Astrocyte (in vitro differentiated cells and primary cell): ENCODE measurements at places on chromosomes 13 and 19.

GRCh38 chr19:18588611-18589379 is at the start of gene REX1BD:
TSS of gene REX1BD (plus strand) at chr19:18588798. CDS start at chr19:18588802, 4 bp downstream.
- peak; percentile 59 for DNase-seq

- DNase-seq: no peak
These were observed 12.9 kb downstream of the GZMM start for GRCh38 chr19:556611-557382.

- DNase-seq: peak; percentile 96
These were observed 141.7 kb upstream of the SERP2 start for GRCh38 chr13:44231786-44232516.

- DNase-seq: no peak
These were observed 32.2 kb downstream of the UFM1 start for GRCh38 chr13:38381890-38382289.

DNA sequence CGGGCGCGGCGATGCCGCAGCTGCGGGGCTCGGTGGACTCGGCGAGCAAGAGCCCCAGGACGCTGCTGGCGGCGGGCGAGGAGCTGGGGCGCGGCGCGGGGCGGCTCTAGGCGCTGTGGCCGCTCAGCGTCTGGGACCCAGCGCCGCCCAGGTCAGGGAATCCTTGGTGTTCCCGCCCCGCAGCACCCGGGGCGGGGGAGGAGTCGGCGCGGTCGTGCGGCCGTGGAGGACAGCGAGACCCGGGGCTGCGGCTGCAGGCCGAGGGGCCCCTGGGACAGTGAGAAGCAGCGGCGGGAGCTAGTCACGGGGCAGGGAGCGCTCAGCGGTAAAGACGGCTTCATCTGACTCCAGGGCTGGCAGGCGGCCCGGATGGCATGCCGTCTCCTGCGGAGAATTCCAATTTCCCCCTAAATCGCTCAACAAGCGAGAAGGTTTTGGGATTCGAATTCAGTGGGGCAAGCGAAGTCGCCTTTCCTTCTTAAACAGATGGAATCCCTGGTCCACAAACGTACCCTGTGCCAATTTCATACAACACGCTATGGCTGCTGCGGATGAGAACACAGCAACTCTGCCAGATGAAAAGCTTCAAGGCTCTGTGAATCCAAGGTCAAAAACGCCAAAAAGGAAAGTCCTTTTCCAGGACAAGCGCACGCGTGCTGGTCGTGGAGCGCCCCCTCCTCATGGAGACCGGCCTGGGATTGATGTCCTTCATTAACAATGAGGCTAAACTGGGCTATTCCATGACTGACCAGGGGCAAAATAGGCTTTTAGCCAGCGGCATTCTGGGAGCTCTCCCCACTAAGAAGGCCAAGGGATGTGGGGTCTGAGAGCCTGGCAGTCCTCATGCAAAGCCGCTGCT is 4.2 kb upstream of the ZSCAN4 start:
- DNase-seq: peak; percentile 27

DNA sequence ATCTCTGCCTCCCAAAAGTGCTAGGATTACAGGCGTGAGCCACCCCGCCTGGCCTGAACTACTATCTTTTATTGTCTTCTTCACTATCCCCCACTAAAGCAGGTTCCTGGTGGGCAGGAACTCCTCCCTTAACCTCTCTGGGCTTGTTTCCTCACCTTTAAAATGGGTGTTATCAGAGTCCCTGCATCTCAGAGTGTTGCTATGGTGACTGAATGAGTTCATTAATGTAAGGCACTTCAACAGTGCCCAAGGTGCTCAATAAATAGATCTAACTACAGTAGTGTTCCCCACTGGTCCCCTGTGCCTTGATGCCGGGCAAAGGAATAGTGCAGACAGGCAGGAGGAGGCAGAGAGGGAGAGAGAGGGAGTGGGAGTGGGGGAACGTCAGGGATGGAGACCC is 20.5 kb downstream of the CCDC97 start:
- DNase-seq: no peak

DNA sequence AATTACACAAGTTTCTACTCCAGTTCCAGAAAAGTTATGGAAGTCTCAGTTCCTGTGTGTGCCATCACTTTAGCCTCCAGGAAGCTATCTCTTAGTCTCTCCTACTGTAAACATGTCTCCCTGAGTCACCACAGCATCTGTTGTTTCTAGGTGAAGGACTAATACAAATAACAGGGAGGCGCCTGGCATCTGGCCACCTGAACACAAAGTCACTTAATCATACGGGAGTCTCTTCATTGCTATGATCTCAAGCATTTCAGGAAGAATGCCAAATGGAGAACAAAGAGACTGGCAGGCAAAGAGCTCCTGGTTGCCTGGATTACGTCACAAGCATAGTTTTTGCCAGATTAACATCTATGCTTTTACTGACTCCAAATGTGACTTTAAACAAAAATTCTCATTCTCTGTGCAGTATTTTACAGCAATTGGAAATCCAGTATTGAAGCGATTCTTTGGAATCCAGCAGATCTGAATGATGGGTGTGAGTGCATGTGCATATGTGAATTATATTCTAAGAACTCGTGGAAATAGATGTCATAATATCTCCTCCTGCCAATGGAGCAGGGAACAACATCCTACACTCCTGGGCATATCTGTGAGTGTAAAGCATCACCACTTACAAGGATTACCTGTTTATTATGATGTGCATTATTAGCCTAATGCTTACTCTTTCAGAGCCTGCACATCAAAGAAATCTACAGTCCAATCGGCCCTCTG is 572.8 kb downstream of the PCDH9 start:
- DNase-seq: peak; percentile 99

DNA sequence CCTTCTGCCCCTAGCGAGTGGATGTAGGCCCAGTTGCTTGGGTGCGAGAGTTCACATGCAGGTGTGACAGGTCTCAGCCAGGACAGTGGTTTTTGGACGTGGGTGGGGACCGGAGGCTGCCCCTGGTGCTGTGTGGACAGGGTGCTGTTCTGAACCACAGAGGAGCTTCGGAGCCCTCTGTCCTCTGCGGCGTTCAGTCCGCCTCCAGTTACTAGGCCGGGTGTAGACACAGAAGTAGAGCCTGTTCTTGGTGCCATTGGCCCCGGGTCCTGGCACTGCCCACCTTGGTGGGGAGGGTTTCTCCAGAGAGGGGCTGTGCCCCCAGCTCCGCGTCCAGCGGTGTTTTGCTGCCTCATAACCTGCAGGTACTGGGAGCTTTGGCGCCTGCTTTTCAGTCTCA is 52.4 kb downstream of the MCF2L start:
- DNase-seq: no peak

DNA sequence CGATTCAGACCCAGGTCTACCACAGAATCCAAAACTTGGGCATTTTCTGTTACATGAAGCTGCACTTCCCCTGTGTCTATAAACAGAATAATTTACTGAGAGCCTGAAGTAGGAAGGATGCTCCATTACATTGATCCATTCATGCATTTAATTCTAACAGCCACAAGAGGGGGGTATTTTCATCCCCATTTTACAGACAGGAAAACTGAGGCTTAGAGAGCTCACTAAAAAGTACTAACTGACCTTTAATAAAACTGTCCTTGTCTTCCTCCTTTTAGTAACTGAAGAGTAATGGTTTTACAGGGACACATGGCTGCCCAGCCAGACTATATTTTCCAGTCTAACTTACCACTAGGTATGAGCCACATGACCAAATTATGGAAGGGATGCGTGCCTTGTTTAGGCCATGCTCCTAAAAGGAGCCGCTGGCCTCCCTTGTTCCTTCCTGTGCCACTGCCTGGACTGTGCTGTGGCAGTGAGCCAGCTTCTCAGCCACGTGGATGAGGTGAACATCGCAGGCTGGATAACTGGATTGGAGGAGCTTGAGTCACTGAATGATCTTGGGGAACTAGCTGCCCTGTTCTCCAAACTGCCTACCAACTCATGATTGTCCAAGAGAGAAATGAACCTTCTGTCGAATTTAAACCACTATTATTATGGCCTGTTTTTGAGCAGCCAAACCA is 108.3 kb downstream of the DOCK9 start:
- DNase-seq: no peak

- DNase-seq: no peak
These were observed 1358.1 kb downstream of the EFNB2 start for GRCh38 chr13:105177265-105177900.

DNA sequence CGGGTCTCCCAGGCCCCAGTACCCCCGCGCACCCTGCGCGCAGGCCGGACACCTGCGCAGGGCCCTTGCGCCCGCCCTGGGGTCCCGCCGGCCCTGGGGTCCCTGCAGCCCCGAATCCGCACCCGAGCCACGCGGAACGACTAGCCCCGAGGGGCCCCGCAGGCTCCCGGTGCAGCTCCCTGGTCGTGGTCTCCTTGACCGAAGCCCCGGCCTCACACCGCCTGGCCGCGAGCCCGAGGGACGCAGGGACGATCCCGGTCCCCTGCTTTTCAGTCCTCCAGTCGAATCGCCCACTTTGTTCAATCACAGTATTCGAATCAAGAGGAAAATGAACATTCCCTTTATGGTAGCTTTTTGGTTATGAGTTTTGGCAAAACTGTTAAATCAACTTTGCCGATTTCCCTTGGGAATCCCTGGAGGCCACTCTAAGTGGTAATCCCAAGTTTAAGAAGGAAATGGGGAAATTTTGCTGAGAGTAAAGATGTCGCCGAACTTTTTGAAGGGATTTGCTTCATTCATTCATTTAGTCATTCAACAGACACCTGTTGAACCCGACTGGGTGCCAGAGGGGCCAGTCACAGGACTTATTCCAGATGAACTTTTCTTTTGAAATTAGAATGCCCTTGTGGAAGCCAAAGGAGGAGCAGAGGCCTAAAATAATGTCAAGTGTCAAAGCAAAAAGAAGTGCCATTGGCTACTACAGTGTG is 75.0 kb downstream of the ZIC5 start:
- no peak for DNase-seq

- no peak for DNase-seq
These were observed 9.6 kb downstream of the FEM1A start for GRCh38 chr19:4801085-4801619.

DNA sequence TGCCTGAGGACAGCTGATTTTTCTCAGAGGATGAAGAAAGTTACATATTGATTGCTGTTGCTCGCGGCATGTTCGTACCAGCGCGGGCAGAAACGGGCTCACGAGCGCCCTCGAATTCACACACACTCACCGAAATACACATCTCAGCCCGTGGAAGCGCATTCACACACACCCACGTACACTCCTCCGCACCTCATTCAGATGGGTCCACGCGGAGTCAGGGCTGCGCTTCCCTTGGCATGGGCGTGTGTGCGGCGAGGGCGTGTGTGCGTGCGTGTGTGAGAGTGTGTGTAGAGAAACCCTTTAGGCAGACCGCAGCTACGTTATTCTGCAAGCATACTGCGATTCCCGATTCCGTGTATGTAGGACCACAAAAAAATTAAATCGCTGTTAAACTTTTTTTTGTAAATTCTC is 2.1 kb upstream of the PCDH17 start:
- DNase-seq: peak; percentile 35

- DNase-seq: no peak
These were observed 7.5 kb upstream of the MIER2 start for GRCh38 chr19:351976-352625.

DNA sequence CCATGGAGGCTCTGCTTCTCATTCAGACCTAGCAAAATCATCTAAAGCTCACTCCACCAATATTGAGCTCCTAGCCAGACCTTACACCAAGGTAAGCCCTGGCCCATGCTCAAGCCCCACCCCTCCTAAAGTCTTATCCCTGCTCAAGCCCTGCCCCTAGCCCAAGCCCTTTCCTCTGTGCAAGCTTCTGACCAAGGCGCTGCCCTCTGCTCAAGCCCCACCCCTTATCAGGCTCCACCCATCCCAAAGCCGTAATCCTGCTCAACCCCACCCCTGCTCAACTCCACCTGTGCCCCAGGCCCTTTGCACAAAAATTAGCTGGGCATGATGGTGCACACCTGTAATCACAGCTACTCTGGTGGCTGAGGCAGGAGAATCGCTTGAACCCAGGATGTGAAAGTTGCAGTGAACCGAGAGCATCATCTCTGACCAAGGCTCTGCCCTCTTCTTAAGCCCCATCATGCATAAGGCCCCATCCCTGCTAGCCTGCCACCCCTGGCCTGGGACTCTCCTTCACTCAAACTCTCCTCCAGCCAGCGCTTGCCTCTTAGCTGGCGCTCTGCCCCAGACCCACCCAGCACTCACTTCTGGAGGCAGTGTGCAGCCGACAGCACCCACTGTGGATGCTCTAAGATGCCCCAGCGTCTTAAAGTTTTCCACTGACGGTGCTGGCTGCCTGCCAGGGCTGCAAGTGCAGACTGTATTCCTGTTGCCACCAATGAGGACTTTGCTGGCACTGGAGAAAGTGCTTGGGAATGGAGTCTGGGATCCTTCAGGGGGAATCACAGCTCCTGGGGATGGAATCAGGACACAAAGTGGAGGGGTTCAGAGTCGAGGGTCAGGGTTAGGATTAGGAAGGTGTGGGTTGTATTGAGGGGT is 16.5 kb downstream of the KLK4 start:
- no peak for DNase-seq

DNA sequence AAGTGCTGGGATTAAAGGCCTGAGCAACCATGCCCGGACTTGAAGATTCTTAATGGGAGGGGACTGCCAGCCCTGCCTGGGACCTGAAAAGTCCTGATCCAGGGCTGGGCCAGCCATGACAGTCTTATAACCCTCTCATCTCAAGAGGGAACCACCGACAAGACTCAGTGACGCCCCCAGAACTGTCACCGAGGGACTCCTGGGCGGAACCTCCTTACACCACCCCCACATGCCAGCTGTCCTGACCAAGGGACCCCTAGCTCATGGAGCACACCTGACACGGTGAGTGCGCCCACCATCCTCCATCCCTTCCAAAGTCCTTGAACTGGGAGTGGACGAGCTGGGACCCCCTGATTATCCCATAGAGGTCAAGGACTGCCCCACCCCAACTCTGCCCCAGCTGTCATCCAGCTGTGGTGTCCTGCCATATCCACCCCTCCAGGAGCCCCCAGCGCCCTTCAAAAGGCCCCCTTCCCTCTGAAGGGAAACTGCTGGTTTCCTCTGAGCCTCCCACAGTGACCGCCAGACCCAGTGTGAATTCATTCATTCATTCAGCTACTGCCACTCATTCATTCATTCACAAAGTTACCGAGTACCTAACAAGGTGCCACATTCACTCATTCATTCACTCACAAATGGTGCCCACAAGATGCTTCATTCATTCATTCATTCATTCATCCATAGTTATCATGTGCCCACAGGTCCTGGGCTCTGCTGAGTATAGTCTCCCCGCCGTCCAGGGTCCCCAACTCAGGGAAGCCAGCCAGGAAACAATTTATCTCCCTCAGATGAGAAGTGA is 3.7 kb downstream of the NDUFA11 start:
- DNase-seq: no peak

DNA sequence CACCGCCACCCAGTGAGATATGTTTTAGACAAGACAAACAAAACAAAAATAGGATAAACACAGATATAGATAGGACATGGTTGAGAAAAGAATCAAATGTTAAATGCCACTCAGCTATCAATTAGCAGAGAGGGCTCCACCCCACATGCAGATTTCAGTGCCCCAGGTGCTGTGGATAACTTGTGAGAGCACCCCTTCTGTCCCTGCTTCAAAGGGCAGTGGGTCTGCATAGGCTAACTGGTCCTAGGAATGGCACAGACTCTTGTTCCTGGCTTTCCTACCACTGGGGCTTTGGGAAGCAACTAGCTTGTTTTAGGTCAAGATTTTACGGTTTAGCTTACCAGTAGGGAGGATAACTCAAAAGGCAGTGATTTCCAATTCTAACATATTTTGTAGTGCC is 460.3 kb downstream of the TSHZ3 start:
- DNase-seq: no peak

- no peak for DNase-seq
These were observed 241.9 kb upstream of the IRS2 start for GRCh38 chr13:110028311-110028710.
